Bone marrow (tissue), 2 donors: ENCODE measurements at places on chromosomes 11 and 22.

DNA sequence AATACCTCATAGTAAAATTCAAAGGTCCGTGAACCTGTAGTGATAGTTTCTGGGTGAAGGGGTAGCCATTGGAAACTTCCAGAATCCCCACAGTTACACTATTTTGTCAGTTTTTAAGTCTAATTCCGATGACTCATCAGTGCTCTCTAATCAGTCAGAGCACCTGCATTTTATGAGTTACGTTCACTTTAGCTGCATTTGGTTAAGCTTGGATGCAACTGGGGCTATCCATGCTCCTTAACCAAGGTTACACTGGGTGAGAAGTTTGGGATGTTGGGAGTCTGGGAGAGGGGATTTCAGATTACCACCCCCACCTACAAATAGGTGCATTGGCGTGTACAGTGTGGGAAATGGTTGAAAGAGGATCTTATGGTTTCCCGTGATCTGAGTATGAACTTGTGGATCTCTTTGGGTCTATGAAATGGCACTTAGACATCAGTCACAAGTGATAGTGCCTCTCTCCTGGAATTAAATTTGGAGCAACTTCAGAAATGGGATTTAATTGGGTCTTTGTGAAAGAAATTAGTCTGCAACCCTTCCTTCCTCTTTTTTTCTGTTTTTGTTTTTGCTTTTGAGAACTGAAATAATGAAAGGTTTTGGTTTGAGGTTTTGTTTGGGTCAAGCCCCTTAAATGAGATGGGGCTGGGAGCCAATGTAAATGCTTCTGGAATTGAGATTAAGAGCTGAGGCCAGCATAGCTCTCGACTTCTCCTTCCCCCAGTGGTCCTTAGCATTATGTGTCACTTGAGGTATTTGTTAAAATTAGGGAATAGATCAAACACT lies 31.5 kb downstream of the EHF start:
- no peak for DNase-seq

- DNase-seq = no peak
These were observed 254.5 kb upstream of the B3GAT1 start for GRCh38 chr11:134666273-134667174.

GRCh38 chr11:95829580-95830259 lies 39.4 kb downstream of the CEP57 start:
- no peak for DNase-seq

DNA sequence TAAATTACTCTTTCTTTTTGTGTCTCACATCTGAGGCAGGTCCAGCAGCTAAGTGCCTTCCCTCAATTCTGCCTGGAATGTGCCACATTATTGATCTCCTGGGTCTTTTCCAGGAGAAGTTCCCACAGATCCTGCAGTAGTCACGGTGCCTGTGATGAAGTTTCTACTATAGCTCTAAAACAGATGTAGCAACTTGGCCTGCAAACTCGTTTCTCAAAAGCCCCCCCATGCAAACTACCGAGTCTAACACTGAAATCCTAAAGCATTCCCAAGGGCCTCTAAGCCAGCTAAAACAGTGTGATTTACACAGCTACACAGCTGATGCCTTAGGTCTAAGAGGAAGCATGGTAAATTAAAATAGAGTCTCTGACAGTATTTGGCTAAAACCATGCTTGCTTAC lies 54.3 kb downstream of the DDI1 start:
- DNase-seq = no peak

DNA sequence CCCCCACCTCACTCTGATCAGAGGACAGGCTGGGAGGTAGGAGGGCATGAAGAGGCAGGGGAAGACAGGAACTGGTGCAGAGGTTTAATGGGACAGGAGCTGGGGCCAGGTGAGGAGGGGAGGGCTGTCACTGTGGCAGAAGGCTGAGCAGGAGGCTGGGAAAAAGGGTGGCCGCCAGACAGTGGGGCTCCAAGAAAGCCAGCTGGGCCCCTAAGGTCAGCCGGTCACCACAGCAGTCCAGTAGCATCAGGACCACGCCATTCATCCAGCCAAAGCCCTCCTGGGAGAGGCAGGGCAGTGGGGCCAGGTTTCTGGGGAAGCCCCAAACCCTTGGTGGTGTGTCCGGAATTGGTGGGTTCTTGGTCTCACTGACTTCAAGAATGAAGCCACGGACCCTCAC lies 8.5 kb upstream of the TREH start:
- DNase-seq = no peak

DNA sequence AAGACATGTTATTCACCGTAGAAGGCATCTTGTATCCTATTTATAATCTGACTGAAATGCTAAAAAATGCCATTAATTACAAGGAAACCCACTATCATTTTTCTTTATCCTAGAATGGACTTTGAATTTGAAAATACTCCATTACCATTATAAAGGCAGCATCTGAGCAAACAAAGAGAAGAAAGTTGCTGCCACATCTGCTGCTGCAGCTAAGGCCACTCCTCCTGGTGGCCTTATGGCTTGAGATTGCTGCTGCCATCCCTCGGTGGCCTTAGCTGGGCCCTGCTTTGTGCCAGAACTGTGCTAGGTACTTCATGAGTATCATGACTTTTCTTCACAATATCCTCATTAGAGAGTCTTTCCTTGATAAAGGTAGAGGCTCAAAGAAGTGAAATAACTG lies 1210.1 kb upstream of the TENM4 start:
- DNase-seq = no peak

DNA sequence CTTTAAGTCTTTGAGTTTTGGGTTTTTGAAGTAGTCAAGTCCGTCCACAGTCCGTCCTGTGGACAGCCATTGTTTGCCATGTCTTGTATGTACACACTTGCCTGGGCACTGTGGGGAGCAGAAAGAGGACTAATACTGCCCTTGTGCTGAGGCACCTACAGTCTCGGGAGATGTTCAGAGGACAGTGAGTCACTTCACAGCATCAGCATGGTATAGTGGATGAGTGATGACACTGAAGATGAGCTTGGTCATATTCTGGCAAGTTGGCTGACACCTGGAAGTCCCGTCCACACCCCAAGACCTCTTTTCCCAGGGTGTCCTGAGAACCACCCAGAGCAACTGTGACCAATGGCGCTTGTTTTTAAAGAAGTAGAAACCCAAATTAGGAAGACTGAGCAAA lies 29.2 kb downstream of the NF2 start:
- no peak for DNase-seq

- no peak for DNase-seq
These were observed 11.9 kb upstream of the CSF2RB start for GRCh38 chr22:36901411-36902142.

- no peak for DNase-seq
These were observed 20.2 kb upstream of the CHKA start for GRCh38 chr11:68141246-68142027.

DNA sequence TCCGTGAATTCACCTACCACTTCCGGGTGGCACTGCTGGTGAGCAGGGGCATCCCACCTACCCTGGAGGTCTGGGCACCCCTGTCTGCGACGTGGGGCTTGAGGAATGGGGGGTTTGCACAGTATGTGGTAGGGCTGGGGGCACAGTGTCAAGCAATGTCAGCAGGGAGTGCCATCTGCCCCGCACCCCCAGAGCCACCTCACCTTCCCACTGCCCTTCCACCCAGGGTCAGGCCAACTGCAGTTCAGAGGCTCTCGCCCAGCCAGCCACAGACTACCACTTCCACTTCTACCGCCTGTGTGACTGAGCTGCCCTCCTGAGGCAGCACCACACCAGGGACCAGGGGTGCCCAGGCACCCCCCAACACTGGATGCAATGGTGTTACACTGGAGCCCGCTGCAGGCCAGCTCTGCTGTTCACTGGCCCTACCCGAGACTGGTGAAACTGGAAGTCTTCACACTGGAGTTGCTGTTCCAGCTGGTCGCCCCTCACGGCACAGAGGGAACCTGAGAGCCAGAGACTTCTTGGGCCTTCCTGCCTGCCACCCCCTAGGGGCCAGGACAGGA lies 6.5 kb downstream of the TMEM258 start:
- no peak for DNase-seq

DNA sequence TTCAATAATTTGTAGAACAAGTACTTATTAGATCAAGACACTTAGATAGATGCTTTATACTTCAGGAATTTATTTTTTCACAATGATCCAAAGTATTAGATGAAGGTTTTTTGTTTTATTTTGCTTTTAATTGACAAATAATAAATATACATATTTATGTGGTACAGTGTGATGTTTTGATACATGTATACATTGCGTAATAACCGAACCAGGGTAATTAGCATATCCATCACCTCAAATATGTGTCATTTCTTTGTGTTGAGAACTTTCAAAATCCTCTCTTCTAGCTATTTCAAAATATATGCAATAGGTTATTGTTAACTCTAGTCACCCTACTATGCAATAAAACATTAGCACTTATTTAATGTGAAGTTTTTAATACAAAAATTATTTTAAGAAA lies 21.4 kb downstream of the TRIM5 start:
- DNase-seq = no peak

GRCh38 chr22:42207918-42208317 lies 62.5 kb downstream of the TCF20 start:
- no peak for DNase-seq

DNA sequence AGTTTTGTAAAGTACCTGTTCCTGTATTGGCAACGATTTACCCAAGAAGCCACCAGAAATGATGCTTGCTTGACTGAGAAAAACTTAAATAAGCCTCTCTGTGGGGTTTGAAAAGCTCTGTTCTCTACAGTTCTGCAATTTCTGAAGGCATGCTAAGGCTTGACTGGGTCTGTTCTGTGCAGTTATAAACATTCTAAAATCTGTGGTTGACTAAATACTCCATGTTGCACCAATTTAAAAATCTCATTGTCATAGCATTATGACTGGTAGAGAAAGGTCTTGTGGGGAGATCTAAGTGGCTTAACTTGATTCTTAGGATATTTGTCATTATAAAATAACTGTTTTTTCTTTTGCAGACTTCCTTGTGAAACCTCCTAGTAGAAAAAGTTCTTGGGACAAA lies 73.7 kb downstream of the MTMR3 start:
- no peak for DNase-seq

DNA sequence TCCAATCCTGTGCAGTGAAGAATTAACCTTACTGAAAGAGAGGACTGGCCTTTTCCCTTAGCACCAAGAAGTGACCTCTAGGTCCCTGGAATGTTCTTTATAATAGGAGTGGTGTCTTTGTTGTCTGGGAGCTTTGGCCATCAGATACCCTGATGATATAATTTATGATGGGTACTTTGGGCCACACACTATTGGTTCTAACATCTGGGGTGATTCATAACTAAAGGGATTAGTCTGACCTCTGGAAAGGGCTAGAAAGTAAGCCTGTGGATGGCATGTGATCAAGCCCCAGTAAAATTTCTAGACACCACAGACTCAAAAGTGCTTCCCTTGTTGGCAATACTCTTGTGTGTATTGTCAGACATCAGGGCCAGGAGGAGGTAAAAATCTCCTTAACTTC lies 891.2 kb downstream of the KCNA4 start:
- DNase-seq = no peak

DNA sequence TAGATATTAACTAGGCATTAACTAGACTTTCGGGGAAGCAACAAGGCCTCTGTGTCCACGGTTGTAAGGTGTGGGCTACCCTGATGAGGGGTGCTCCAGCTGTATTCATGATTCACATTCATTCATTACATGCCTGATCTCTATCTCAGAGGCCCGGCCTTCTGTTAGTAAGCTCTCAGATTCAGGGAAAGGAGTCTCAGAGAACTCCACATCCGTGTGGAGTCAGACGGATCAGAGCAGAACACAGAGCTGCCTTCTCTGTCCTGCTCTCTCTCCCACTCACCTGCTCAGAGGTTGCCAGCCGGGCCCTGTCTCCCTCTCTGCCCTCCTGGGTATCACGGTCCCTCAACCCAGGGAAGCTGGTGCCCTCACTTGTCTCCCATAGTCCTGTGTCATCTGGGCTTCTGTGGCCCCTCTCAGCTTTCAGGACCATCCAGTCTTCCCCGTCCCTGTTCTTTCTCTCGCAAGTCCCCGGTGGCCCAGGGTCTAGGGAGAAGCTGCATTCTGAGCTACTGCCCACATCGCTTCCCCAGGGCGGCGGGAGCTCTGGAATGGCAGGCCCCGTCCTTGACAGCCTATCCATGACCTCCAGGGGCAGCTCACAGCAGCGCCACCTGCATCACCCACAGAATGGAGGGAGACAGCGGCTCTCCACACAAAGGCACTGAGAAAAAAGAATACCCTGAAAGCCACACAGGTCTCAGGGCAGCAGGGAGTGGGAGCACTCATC lies 4.3 kb downstream of the TP53AIP1 start:
- no peak for DNase-seq

GRCh38 chr22:20009018-20009491 lies 7.6 kb downstream of the ARVCF start:
- no peak for DNase-seq

GRCh38 chr11:13209379-13209778 lies 68.2 kb upstream of the BMAL1 start:
- no peak for DNase-seq

- no peak for DNase-seq
These were observed 430.0 kb downstream of the FAM181B start for GRCh38 chr11:82303671-82304070.

GRCh38 chr22:38456841-38457699 lies 2.1 kb upstream of the KCNJ4 start:
- no peak for DNase-seq

DNA sequence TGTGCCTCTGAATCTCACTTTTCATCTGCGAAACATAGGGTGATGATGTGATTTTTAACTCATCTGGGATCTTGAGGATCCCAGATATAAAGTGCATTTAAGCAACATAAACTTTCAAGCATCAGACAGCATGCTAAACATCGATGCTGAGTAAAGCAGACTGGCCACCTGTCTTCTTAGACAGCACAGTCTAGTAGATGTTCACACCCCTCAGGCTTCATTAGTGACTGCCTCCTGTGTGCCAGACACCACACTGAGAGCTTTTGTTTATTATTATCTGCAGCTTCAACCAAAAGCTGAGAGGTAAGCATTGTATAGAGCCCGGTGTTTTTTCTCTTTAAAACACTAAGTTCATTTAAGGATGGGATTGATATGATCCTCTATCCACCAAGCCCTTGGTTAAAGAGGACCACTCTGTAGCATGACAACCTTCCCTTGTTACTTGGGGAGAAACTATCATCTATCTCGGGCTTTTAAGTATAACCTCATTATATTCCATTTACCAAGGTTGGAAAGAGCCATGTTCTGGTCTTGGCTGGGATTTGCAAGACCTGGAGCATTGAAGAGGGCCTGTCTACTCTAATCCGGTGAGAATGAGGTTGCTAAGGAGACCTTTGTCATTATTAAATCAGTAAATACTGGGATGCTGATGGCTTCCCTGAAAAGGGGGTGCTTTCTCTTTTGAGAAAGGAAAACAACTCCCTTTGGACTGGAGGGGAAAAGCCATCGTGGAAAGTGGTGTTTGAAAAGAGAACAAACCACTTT lies 114.2 kb upstream of the SEZ6L start:
- no peak for DNase-seq

DNA sequence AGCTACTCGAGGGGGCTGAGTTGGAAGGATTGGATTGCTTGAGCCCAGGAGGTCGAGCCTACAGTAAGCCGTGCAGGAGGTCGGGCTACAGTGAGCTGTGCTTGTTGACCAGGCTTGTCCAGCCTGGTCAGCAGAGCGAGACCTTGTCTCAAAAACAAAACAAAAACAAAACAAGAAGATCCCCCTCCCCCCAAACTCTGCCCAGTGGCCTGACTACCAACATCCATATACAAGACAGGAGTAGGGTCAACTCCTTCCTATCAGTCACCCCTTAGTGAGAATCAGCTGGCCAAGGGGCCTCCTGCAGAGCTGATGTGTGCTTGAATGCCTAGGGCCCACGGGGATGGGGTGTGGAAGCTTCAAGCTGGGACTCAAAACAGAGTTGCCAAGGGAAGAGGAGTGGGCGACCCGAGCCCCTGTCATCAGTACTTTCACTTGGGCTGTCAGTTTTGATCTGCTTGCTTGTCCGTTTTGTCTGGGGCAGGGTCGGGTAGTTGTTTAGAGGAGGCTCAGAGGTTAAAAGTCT lies 942 bp upstream of the TSPAN18 start:
- DNase-seq = no peak

- no peak for DNase-seq
These were observed 61.1 kb upstream of the SLC35C1 start for GRCh38 chr11:45743556-45744468.
